ENCODE measurements at places on chromosomes 5 and 9.

DNA sequence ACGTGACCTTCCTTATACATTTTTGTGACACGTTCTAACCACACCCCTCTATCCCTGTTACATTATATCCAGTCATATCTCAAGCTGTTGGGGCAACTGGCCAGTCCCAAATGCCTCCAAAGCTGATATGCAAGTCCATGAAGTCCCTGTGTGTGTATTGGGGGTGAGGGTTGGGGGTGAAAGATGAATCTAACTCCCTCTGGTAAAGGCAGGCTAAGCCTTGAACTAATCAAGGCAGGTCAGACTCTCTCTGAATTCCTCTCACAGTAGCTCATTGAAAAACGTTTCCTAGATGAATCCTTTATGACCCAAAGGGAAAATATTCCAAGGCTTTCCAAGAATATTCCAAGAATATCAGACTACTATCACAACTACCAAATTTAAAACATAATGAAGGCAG is 174.4 kb downstream of the MUSK start:
- DNase-seq = no peak

- no peak for DNase-seq
Observed at GRCh38 chr5:74310997-74311930, 329.3 kb downstream of the ENC1 start.

DNA sequence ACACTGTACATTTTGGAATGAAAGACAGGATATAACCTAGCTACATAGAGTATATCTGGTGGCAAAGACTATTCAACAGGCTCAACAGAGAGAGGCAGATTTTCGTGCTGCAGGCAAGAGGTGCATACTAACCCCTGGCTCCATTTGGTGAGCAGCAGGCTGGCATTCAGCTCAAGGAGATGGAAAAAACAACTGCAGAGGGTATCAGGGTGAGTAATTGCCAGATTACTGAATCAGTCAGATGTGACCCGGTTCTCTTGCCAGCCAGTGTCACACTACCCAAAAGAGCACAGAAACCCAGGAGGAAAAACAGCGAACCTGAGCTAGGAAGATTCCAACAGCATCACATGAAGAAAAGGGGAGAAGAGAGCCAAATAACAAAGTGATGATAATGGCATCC is 130.4 kb upstream of the PRLR start:
- no peak for DNase-seq

GRCh38 chr9:107999011-107999410 is 509.4 kb upstream of the KLF4 start:
- DNase-seq = no peak

GRCh38 chr9:69760278-69760610 is 433 bp upstream of the PTAR1 start:
- no peak for DNase-seq
